Right renal pelvis (tissue), 4 donors: ENCODE measurements at places on chromosomes 6 and 20. TPM values are rescaled to one million over a fixed set of nuclear protein-coding genes. Genes with fewer than 3 reads are reported as not detected.

DNA sequence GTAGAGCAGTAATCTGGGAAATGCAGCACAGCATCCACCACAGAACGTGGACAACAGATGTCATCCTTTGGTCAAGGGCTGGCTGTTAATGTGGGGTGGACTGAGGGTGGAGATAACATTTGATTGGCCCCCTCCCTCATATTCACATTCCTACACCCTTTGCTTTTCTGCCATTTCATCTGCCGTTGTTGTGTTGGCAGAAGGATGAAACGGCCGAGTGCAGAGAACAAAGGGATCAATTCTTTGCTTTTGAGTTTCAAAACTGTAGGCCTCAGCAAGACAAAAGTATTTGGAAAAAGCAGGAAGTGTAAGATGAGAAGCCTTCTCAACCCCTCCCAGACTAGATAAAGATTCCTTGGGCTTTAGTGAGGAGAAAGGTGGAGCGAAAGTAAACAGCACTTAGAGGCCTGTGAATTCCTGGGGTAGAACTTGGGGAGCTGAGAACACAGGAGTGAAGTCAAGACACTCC, 74.2 kb upstream of the PHIP start:
- no peak for DNase-seq

DNA sequence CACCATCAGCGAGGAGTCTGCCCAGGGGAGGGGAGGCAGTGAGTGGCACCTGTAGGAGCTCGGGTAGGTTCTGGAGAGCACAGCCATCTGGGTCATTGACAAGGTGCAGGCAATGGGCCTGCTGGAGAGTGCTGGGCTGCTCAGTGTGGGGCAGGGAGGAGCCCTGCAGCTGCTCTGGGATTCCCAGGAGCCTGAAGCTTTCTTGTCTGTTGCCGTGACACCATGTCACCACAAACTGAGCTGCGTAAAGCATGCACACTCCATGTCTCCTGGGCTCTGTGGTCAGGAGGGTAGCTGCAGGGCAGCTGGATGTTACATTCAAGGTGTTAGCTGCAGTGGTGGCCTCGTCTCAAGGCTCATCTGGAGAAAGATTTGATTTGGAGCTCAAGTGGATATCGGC, 4.5 kb upstream of the SLC22A1 start:
- no peak for DNase-seq

- no peak for DNase-seq
These were observed 187.7 kb downstream of the UST start for GRCh38 chr6:148934539-148934938.

- no peak for DNase-seq
These were observed 17.0 kb downstream of the NCR2 start for GRCh38 chr6:41352396-41352795.

DNA sequence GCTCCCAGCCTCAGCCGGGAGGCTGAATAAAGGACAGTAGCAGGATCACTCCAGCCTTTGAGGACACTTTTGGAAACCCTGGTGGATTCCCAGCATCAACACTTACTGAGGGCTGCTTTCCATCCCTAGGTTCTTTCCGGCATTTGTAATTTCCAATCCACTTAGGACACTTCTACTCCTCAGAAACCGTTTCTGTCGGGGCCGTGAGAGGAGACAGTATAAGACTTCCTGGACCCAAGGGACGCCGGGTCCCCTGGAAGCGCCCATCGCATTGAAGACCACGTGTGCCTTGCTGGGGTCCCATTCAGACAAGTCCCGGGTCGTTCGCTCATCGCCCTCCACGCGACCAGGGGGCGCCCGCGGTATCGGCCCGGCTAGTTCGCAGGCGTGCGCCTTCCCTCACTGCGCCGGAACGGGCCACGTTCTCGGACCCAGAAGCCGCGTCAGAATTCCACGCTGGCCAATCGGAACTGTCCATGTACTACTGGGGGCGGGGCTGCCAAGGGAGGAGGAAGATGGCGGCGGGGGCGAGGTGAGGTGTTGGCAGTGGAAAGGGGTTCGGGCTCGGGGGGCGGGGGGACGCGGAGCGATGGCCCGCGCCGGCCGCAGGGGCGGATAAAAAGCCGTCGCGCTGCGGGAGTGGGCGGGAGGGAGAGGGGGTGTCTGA, at the start of gene NUS1:
TSS of gene NUS1 (plus strand) at position 479 of the 667 bp plus-strand sequence. CDS start 202 bp downstream, outside the sequence.
- peak; percentile 97 for DNase-seq

- no peak for DNase-seq
These were observed 736.0 kb downstream of the CD109 start for GRCh38 chr6:74431873-74432580.

DNA sequence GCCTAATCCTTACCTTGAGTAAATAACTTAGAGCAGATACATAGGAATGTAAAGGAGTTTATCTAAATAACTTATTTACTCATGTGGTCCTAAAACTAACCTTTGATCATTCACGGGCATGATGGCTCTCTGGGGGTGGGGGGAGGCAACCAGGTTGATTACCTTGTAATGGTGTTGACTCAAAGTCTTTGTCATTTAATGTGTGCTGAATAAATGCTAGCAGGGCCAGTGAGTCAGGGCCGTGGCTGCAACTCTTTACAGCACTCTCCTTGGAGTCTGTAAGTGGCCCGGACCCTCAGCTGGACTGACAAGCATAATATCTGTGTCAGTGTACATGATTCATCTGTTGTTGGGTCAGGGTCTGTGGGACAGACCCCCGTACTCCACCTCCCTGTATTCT, 203.0 kb downstream of the EPM2A start:
- DNase-seq: no peak

- no peak for DNase-seq
These were observed 268.3 kb upstream of the TAB2 start for GRCh38 chr6:149049230-149049629.

GRCh38 chr6:32623693-32624092, 13.5 kb upstream of the HLA-DQA1 start:
- no peak for DNase-seq

DNA sequence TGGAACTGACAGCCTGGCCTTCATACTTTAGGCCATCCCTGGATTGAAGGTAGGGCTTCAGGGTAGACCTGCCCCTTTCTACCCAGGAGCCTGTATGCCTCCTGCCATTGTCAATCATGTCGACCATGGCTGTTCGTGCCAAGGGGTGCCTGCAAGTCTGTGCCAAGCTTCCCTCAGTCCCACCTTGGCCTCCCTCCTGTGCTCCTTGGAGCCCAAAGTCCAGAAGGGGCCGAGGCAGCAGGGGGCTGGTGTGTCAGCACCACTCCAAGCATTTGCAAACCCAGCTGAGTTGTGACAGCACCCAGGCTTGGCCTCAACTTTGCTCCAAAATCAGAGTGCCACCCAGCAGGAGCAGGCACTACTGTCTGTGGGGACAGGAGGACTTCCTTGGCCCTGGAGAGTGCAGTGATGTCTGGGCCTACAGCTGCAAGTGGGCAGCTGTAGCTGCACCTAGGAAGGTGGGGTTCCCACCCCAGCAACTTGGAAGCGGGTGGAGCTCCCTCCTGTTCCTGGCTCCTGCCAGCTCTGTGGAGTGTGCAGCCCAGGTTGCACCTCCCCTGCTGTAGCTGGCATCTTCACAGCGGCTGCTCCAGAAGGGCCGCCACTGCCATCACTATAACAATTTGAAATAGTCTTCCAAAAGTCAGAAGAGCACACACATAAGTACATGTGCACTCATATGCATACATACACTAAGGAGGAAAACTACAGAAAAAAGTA, 1719.3 kb downstream of the HACE1 start:
- DNase-seq: no peak

- peak; percentile 45 for DNase-seq
These were observed 600 bp downstream of the SEC63 start for GRCh38 chr6:107957308-107957908.

- DNase-seq: no peak
These were observed 16.5 kb upstream of the EFHC1 start for GRCh38 chr6:52403627-52404026.

GRCh38 chr6:147744012-147744411, 235.5 kb downstream of the SAMD5 start:
- DNase-seq: no peak

- DNase-seq: no peak
These were observed 31.9 kb downstream of the FOXO3 start for GRCh38 chr6:108592371-108593337.

- DNase-seq: no peak
These were observed 296.5 kb downstream of the SLC35F1 start for GRCh38 chr6:118203545-118203944.

DNA sequence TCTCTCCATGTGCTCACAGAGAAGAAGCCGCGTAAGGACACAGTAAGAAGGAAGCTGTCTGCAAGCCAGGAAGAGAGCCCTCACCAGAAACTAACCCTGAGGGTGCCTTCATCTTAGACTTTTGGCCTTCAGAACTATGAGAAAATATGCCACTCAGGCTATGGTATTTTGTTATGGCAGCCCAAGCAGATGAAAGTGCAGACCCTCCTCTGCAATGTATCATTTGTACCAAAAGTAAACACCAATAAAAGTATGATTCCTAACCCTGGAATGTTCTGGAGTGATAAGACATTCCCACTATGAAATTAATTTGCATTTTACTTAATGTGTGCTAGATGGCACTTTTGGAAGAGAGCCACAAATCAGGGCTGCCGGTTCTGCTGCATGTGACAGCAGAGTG, 594.3 kb downstream of the UTRN start:
- no peak for DNase-seq

GRCh38 chr20:64069614-64070243, 6.7 kb downstream of the TCEA2 start:
- DNase-seq: no peak

GRCh38 chr20:14334306-14334930, 3.0 kb downstream of the FLRT3 start:
- peak; percentile 69 for DNase-seq

DNA sequence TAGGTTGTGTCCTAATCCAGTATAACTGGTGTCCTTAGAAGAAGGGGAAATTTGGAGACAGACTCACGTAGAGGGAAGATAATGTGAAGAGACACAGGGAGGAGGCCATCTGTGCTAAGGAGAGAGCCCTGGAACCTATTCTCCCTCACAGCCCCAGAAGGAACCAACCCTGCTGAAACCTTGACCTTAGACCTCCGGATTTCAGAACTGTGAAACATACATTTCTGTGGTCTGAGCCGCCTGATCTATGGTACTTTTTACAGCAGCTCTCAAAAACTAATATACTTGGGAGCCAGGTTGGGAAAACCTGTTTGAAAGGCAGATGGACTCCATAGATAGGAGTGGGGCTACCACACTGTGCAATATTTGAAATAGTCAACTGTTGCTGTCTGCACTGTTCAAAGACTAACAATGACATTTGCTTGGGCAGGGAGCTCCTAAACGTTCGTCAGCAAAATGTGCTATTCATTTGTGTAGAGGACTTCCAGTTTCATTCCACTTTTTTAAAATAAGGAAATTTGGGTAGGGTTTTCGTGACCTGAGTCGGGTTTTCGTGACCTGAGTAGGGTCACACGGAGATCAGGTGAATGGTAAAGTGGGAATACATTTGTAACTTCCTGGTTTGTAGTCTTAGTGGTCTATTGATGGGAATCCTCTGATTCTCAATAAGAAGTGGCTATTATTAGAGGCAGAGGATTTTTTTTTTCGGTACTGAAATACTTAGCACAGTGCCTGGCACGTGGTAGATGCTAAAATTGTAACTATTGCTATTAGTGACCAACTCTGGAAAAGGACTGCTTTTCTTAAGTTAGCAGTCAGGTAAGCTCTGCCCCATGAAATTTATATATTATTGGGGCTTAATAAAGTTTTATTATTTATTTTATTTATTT, 11.4 kb downstream of the TAGAP start:
- no peak for DNase-seq

DNA sequence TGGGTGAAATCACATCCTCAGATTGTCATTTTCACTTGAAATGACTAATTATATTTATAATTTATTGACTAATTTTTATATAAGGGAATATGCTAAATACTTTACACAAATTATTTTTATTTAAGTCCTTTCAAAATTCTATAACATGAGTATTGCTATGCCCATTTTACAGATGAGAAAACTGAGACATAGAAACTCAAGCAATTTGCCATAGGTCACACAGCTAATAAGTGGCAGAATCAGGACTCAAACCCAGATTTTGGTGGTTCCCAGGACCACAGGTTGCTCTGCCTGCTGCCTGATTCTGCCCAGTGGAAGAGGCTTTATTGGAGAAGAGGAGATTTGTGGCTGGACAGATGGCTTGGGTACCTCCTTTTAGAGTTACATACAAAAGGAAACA, 4.9 kb downstream of the ALDH8A1 start:
- no peak for DNase-seq

- DNase-seq: no peak
These were observed 18.9 kb downstream of the KLHL31 start for GRCh38 chr6:53646606-53647005.

- no peak for DNase-seq
These were observed 9.2 kb downstream of the BHLHE23 start for GRCh38 chr20:62997417-62998035.

- no peak for DNase-seq
These were observed 507.4 kb downstream of the BMP2 start for GRCh38 chr20:7274870-7275269.

Gene TMEM217
- polyA plus RNA-seq: 1.5 TPM

Gene PPP1R11
- polyA plus RNA-seq: 70.9 TPM

Gene RSPH4A
- 3.3 TPM for polyA plus RNA-seq

Gene RIPOR2
- 9.0 TPM for polyA plus RNA-seq

Gene FUT9
- polyA plus RNA-seq: 5.1 TPM

Gene TSPO2
- polyA plus RNA-seq: 0.66 TPM

Gene NKX2-4
- not detected for polyA plus RNA-seq

Gene NFATC2
- 1.7 TPM for polyA plus RNA-seq

Gene SAMD3
- 0.77 TPM for polyA plus RNA-seq

Gene CD109
- polyA plus RNA-seq: 12.7 TPM

Gene GNAS-AS1
- polyA plus RNA-seq: 0.63 TPM

Gene PPP1R10
- 64.5 TPM for polyA plus RNA-seq

Gene BCAS1
- 5.5 TPM for polyA plus RNA-seq
